Breast epithelium (tissue), 4 donors: ENCODE measurements at places on chromosomes 6 and 20.

GRCh38 chr20:41462372-41463161 lies 95.9 kb upstream of the EMILIN3 start:
- DNase-seq, result no peak

- no peak for DNase-seq
Observed at GRCh38 chr20:40766790-40767614, 78.0 kb upstream of the MAFB start.

DNA sequence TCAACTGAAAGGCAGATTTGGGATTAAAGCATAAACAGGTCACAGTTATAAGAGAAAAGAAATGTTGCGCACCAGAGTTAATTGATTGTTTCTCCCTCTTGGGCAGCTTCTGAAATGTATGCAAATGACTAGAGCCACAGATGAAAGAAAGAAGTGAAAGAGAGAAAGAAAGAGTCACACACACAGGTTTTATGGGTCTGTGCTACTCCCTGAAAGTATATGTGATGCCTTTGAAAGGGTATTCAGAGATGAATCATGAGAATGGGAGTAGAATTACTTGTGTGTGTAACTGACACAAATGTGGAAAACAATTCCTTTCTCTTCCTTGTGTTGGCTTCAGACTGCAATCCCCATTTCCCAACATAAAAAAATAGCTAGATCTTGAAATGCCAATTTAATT lies 196.9 kb downstream of the FOXA2 start:
- no peak for DNase-seq

DNA sequence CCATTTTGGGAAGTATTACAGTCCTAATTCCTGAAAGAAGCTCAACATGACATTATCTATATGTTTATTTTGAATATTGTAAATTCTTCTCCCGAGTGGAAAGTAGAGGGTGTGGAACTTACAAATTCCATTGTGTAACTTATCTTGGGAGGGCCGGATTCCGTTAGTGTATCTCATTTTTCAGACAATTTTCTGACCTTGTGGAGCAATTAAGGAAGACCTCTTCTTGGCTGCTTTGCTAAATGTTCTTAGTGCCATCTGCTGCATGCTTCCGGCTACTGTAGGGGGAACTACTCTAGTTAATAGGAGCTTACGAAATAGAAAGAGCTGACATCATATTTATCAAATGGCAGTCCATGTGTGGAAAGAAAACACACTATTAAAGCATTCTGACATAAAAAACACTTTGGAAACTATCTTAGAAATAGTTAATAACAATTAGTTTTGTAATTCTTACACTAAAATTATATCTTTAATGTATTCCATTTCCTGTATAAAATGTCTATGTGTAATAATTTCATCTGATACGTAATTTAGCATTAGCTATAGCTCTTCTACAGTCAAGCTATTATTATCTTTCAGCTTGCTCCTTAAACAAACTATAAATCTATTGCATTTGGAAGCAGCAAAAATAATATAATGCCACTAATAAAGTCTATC lies 41.5 kb upstream of the KCNQ5 start:
- no peak for DNase-seq

DNA sequence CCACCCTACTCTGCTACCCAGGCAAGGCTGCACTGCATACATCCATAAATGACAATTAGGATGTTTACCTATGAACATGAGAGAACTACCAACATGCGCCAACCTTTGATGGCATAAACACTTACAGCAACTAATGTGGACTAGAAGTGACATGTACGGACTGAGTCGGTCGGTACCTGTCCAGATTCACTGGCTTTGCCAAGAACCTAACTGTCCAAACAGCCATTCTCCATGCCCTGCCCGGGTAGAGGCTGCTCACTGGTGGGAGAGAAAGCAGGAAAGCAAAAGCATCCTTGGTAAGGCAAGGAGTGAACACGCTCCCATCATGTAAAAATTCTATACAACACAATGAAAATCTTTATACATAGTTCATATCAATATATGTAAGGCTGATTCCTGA lies 30.0 kb downstream of the SYNDIG1 start:
- DNase-seq, result no peak

DNA sequence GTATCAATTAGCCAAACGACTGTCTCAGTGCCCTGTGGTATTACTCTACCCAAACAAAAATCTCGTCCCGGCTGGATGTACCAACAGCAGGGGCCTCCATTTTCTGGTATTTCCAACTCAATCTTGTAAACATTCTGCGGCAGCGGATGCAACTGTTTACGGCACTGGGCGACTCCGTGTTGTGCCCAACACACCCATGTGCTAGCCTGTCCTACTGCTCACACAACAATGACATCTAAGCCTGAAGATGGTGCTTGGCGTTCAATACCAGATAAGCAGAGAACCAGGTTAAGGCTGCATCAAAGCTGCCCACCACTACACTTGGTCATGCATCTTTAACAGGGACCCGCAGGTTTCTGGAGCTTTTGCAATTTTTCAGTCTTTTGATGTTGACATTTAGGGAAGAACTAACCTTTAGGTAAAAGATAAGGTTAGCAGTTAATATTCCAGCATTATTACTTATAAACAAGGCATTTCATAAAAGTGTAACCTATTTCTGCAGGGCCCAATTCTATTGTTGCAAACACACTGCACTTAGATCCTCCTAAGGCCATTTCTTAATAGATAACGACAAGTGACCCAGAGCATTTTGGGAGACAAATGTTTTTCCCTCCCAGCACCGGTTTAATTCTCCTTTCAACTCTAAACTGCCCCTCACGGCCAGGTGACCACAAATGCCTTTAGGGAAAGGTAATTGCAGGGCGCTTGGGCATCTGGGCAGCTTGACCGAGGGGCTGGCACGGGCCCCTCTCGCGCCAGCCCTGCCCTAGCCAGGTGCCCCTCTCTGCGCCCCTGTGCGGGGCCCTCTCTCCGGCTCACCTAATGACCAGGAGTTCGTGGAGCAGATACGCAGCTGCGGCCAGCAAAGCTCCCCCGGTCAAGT lies 945 bp downstream of the FAXC start:
- no peak for DNase-seq

GRCh38 chr6:46357591-46357990 lies 133.7 kb downstream of the RCAN2 start:
- DNase-seq, result no peak

DNA sequence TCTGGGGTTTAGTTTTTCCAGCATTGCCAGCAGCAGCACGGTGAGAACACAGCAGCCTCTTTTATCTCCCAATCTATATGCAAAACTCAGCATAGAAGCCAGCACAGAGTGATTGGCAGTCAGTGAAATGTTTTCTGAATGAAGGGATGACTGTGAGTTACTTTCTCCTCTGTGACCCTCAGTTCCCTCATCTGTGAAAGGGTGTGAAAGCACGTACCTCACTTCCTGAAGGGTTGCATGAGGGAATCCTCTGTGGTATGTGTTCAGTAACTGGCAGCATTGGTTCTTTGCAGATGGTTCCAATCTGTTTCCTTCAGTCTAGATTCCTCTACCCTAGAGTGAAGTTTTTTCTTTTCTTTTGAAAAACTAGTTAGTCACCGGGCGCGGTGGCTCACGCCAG lies 40.0 kb downstream of the EFCAB8 start:
- DNase-seq, result no peak

DNA sequence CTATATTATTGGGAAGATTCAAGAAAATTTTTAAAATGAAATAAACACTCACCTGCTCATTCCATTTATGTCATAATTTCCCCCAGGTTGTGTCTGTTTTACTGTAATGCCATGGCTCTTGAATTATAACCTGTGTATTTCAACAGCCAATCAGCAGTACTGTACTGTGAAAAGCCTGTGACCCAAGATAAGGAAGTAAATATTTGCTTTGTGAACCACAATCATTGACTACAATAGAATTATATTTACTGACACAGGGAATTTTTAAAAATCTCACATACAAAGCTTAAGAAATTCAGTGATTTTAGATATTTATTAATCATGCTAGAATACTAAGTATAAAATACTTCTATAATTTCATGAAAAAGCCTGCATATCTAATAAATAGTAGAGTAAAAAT lies 6.0 kb downstream of the RGS17 start:
- DNase-seq, result no peak

GRCh38 chr6:166488076-166488685 lies 98.3 kb downstream of the RAMACL start:
- DNase-seq, result no peak

DNA sequence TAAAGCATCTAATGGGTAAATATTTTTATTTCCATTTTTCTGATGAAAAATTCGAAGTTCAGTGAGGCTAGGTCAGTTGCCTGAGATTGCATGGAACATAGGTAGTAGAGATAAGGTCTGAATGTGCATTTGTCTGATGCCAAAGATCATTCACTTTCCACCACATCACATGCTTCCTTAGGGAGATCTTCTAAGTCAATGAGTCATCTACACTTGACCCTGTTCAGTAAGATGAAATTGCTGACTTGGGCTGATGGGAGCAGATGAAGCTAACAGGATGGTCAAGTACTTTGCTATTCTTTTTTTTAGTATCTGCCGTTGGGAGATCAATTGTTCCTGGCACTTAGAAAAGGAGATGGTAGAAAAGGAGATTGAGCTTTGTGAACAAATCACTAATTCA lies 511.3 kb downstream of the PHF3 start:
- DNase-seq, result no peak

DNA sequence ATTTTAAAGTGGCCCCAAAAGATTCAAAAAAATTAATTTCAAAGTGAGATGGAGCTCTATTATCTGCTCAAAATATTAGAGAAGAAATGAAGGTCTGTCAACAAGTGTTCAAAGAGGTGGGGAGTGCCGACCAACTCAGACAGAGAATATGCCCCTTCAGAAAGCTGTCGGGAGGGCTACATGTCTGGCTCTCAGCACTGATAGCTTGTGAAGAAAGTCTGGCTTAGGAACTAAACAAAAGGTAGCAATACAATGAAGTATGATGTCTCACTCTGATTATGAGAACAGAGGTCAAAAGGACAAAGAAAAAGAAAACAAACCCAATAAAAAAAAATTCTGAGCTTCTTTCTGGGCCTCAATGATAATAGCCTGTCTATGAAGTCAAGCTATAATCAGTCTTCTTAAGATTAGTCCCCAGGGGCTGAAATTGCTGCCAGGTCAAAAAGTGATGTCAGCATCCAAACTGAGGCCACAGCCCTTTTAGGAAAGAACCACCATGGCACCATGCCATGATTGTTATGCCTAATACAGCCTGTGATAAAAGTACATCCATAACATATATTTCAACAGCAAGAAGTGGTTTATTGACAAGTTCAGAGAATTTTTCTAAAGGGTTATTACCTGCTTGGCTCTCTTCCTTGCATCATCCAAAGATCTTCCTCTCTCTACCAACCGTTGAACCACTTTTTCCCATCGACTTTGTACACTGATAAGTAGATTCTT lies 150.9 kb downstream of the DST start:
- no peak for DNase-seq

DNA sequence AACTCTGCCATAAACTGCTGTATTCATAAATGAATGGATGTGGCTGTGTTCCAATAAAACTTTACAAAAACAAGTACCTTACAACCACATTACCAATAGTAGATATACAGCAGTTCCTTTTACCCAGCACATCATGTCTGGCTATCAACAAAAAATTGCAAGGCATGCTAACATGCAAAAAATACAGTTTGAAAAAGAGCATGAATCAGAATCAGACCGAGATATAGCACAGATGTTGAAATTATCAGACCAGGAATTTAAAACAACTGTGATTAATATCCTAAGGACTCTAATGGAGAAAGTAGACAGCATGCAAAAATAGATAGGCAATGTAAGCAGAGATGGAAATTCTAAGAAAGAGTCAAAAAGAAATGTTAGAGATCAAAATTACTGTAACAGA lies 8.4 kb upstream of the NUS1 start:
- DNase-seq, result no peak

GRCh38 chr20:64121586-64121985 lies 14.2 kb upstream of the NPBWR2 start:
- DNase-seq, result no peak

DNA sequence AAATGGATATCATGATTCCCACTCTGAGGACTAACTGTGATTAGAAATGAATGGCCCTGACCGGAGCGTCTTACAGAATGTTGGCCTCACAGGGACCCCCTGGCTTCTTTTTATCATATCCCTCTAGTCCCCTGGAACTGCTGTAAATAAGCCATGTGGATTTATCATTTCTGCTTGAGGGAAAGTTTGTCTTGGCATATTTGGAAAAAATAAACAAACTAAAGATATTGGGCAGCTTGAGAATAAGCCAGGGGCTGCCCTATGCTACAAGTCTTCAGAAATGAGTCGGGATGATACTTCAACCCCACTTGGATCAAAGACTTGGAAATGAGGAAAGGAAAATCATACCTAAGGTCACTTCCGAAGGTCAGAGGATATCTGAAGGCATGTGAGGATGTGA lies 179.1 kb downstream of the THBS2 start:
- no peak for DNase-seq

DNA sequence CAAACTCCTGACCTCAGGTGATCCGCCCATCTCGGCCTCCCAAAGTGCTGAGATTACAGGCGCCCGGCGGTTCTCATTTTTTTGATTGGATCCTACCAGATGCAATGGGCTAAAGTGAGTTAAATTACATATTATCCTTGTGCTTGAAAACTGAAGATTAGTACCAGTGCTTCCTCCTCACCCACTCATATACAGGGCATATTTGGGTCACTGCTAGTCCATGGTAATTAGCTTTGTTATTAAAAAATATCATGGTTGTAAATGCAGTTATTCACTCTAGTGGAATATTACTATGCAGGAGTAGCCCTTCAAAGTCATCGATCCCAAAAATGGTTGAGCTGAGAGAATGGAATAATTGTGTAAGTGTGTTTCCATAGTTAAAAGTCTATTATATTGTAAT lies 26.5 kb downstream of the ZNF292 start:
- no peak for DNase-seq

DNA sequence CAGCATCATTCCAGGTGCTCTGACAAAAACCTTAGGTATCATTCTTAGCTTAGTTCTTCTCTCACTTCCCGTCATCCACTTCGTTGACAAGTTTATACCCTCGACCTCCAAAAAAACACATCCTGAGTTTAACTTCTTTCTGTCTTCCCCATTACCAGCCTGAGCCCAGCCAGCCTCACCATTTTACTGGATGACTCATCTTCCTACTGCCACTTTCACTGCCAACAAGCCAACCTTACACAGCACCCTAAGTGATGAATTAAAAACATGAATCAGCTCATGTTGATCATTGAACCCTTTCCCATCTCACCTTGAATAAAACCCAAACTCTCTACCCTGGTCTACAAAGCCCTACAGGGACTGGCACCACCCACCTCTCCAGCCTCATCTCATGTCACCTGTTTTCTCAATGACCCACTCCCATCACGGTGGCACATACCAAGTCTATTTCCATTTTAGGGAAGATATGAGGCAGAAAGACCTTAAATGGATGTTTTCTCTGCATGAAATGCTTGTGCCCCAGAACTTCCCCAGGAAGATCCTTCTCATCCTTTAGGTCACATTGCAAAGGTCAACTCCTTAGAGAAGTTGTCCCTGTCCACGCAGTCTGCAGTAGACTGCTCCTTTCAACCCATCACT lies 9.9 kb upstream of the UST start:
- DNase-seq, result no peak

GRCh38 chr6:159102373-159103160 lies 57.8 kb upstream of the TAGAP start:
- no peak for DNase-seq
